ENCODE measurements at places on chromosomes 3 and 15. TPM values are rescaled to one million over a fixed set of nuclear protein-coding genes. Genes with fewer than 3 reads are reported as not detected.

Gene PPM1L
- 1.8 TPM for total RNA-seq

Gene RIOX2
- total RNA-seq, result 12.1 TPM

Gene NFKBIZ
- total RNA-seq, result 477 TPM

Gene NR1I2
- total RNA-seq, result 0.19 TPM

Gene PAK2
- 30.4 TPM for total RNA-seq

Gene RASL12
- total RNA-seq, result not detected

Gene LRIG1
- 39.4 TPM for total RNA-seq

Gene CHAC1
- total RNA-seq, result 0.69 TPM

Gene CPLX3
- 0.19 TPM for total RNA-seq

Gene KBTBD12
- not detected for total RNA-seq

Gene TPRG1
- total RNA-seq, result 4.6 TPM

Gene ARHGEF26
- 0.08 TPM for total RNA-seq

Gene KLHL40
- total RNA-seq, result not detected

Gene ISL2
- total RNA-seq, result not detected

Gene SOX14
- not detected for total RNA-seq

Gene PLOD2
- total RNA-seq, result not detected

Gene CCR3
- not detected for total RNA-seq

Gene TNFAIP8L3
- not detected for total RNA-seq

Gene RARRES1
- total RNA-seq, result not detected

Gene EPHA3
- not detected for total RNA-seq

Gene DAZL
- total RNA-seq, result not detected

Gene DNAH1
- total RNA-seq, result 45.5 TPM

Gene C2CD4A
- 0.11 TPM for total RNA-seq

Gene TMEM212
- not detected for total RNA-seq

Gene MOBP
- not detected for total RNA-seq

Gene SH3GL3
- total RNA-seq, result not detected

Gene SYNPR
- total RNA-seq, result not detected

Gene SLC28A2
- total RNA-seq, result not detected

Gene MLF1
- total RNA-seq, result 4.1 TPM

Gene PEX5L
- not detected for total RNA-seq

Gene SNX33
- 0.95 TPM for total RNA-seq

Gene ARGFX
- not detected for total RNA-seq

Gene KBTBD8
- 12.1 TPM for total RNA-seq

Gene PPP1R14D
- total RNA-seq, result not detected

Gene PTH1R
- total RNA-seq, result not detected

Gene MEX3B
- 3.7 TPM for total RNA-seq

Gene ISLR
- total RNA-seq, result not detected

Gene LRRK1
- total RNA-seq, result 0.16 TPM

Gene TM4SF4
- total RNA-seq, result not detected

Gene SPTSSB
- not detected for total RNA-seq

Gene GABPB1
- total RNA-seq, result 31.0 TPM

Gene NR1D2
- 126 TPM for total RNA-seq

Gene CAPN3
- total RNA-seq, result 6.4 TPM

Gene LCTL
- total RNA-seq, result not detected

Gene CEMIP
- total RNA-seq, result not detected

Gene GRK7
- not detected for total RNA-seq

Gene GOLGA6L7
- not detected for total RNA-seq

Gene HMG20A
- total RNA-seq, result 23.4 TPM

All from CD8-positive, alpha-beta T cell (primary cell).